ENCODE measurements at places on chromosomes 2 and 18. TPM values are rescaled to one million over a fixed set of nuclear protein-coding genes. Genes with fewer than 3 reads are reported as not detected.

Gene TAF4B
- total RNA-seq: 0.86 TPM

Gene C2orf66
- total RNA-seq: not detected

Gene TBR1
- under 0.01 TPM for total RNA-seq

Gene GCG
- total RNA-seq: not detected

Gene DAPL1
- not detected for total RNA-seq

Gene GRB14
- total RNA-seq: not detected

Gene ABCB11
- under 0.01 TPM for total RNA-seq

Gene AKAIN1
- total RNA-seq: not detected

Gene PFN4
- total RNA-seq: 0.64 TPM

Measured in fibroblast of villous mesenchyme (primary cell).